ENCODE measurements at places on chromosomes 6 and 20.
A peak's percentile ranks its signal among the peaks of the same experiment; 100 is the strongest.

- DNase-seq: no peak
Measured at GRCh38 chr20:1983301-1983700, 10.6 kb downstream of the PDYN start.

DNA sequence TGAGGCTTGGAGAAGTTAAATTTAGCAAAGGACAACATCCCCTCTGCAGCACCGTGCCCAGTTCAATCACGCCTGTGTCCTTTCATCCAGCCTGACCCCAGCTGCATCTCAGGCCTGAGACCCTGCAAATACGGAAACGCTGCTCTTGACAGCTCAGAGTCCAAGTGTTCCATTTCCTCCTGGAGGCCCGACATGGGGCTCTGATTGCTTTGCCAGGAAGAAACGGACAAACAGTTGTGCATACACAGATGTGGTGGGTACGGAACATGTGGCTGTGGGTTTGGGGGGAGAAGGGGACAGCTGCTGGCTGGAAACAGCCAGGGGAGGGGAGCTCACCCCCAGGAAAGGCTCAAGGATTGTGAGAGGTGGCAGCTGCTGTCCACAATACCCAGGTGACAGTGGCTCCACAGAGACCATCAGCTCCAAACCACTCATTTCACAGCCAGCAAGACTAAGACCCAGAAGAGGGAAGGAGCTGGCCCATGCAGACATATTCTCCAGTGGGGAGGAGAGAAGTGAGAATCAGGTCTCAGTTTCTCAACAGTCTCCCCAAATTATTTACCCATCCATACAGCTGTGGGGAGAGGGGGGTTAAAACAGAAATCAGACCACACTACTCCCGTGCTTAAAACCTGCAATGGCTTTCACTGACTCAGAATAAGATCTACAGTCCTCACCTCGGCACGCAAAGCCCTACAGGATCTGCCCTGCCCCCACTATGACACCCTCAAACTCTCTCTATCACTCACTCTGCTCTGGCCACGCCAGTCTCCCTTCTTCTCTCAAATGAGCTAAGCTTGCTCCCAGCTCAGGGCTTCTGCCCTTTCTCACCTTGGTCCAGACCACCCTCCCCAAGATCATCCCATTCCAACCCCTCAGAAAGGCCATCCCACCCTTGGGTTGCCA, 89.1 kb downstream of the PREX1 start:
- no peak for DNase-seq

GRCh38 chr20:312067-312466, 13.3 kb upstream of the SOX12 start:
- DNase-seq: no peak

DNA sequence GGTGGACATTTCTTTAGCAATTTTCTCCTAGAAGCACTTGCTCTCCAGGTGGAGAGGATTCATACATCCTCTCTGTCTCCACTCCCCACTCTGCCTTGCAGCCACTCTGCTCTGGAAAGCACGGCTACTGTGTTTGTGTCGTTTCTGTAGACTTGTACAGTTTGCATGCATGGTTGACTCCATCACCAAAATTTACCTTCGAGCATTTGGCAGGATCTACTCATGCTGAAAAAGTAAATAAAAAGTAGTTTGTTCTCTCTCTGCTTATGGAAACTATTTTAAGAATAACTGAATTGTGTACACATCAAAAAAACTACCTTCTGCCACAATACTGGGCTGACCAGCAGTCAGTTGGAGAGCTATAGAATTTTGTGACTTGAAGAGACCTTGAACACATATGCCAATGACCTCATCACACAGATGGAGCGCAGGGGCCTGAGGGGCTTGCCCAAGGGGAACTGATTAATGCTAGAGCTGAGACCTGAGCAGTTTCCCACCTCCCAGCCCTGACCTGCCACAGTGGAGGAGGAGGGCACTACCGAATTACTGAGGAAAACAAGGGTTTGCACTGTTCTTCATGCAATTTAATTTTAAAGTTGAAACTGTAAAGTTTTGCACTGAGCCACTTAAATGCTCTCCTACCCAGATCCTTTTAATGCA, 33.7 kb upstream of the FOXQ1 start:
- DNase-seq: no peak

GRCh38 chr20:62892348-62893304, 31.0 kb upstream of the TCFL5 start:
- DNase-seq: no peak

- DNase-seq: no peak
Measured at GRCh38 chr6:2589171-2589661, 161.5 kb downstream of the MYLK4 start.

DNA sequence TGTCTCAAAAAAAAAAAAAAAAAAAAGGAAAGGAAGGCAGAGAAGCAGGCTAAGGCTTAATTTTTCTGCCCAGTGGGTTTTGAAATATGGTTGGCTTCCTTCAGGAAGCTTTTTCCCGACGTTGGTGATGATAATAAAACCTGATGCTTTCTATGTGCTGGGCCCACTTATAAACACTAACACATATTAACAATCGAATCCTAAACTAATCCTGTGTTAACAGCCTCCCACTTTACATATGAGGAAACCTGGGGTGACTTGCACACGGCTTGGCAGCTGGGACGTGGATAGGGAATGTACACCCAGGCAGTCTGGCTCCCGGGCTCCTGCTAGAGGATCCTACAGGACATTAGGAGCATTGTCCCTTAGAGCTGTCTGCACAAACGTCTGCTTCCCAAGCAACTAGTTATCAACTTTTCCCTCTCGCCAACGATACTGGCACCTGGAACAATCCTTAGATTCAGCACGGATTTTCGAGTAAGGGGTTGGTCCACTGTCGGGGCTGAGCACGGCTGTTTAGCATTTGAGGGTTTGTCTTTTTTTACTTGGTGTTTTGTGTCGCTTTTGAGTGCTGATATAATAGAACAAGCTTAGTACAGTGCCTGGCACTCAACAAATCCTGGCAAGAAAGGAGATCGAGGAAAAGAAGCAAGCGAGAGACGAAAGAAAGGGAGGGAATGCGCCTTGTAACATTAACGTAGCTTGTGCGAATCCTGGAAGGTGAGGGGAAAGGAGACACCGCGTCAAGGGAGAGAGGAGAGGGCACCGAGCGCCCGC, 622 bp upstream of the KIZ start:
- DNase-seq: peak; percentile 13

- no peak for DNase-seq
Measured at GRCh38 chr6:170045563-170045960, 245.3 kb downstream of the DLL1 start.

GRCh38 chr6:7332090-7332745, 19.2 kb upstream of the SSR1 start:
- DNase-seq: no peak

DNA sequence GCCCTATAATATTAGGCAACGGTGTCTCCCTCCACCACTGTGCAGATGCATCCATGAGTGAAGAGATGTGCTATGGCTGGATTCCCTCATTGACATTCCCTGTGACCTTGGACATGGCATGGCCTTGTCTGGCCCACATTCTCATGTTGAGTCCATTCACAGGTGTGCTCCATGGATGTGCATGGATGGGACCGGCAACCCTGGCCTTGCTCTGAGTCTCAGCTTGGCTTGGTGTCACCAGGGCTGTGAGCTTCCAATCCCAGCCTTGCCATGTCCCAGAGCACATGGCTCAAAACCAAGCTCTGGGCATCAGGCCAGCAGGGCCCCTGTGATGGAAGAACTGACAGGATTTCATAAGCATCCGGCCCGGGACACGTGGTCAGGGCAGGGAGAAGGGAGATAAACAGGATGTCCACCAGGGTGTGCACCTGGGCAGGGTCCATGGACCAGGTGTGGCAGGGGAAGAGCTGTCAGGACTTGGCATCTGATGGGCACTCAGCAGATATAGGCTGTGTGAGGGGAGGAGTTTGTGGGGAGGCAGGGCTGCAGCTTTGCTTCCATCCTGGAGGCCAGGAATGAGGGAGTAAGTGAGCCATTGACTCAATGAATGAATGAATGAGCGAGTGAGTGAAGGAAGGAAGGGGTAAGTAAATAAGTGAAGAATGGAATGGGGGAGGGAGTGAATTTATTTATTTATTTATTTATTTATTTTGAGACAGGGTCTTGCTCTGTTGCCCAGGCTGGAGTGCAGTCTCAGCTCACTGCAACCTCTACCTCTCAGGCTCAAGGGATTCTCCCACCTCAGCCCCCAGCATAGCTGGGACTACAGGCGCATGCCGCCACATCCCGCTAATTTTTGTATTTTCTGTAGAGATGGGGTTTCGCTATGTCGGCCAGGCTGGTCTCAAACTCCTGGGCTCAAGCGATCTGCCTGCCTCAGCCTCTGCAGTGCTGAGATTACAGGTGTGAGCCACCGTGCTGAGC, 15.7 kb downstream of the NRSN2 start:
- DNase-seq: peak; percentile 31

DNA sequence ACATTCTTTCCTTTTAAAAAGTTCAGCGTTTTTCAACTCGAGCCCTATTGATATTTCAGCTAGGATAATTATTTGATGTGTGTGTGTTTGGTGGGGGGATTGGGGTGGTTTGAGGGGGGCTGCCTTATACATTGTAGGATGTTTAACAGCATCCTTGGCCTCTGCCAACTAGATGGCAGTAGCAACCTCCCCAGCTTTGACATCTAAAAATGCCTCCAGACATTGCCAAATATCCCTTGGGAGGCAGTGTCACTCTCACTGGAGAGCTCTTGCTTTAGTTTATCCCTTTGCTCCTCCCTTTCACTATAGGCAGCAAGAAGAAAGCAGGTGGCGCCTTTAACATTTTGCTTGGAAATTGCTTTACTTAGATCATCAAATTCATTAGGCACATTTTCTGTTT, 14.6 kb upstream of the TP53TG5 start:
- DNase-seq: peak; percentile 6

DNA sequence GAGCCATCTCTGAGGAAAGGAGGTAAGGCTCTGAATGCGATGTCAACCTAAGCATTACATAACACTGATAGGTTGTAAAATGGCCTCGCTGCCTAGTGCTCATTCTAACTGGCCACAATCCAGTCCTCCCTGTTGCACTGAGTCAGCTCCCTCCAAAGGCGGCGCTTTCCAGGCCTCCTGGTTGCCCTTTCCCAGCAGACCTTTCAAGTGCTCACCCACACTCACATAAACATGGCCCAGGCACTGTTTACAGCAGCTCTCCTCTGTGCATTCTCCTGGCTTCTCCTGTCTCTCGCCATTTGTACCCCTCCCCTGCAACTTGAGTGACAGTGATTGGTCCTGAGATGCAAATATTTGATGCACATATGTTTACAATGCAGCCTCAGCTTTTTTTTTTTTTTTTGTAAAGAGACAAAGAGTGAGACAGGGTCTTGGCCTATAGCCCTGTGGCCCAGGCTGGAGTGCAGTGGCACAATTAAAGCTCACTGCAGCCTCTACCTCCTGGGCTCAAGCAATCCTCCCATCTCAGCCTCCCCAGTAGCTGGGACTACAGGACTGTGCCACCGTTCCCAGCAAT, 36.8 kb upstream of the PRND start:
- DNase-seq: no peak

DNA sequence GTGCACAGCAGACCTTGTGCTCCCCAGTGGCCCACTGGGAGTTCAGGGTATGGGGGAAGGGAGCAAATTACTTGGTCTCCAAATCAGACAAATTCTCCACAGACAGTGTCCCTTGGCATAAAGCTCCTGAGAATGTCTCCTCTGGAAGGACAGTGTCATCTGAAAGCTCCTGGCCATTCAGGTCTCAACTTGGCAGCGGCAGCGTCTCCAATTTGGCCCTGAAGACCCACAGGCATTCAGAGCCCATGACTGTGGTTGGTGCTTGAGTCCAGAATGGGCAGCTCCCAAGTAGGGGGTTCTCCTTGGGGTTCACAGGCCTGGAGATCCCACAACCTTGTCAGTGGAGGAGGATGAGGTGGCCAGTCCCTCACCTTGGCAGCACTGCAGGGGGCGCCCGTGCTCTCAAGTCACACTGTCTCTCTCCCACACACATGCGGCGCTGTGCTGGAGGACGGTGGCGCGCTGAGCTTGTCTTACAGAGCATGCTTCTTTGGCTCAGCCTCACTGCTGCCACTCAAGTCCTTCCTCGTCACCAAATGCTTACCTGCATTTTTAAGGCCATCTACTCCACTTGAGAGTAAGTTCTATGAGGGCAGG, 20.7 kb downstream of the DYNLRB1 start:
- no peak for DNase-seq

DNA sequence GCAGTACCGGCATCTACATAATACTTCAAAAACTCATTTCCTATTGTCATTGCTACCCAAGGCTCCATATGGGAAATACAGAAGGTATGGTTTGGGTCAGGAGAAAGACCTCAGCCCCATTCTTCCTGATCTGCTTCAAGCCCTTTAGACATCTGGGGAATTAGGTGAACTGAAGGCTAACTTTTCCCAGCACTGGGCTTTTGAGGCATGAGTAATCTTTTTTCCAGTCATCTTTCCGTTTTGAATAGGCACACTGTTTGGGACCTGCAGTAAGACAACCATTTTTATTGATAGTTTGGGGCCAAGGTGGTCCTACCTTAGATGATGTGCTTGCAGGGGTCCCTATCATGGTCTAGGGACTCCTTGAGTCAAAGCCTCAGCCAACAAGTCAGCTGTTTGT, 198.4 kb downstream of the HAO1 start:
- no peak for DNase-seq

GRCh38 chr6:69796073-69796641, 653 bp downstream of the LMBRD1 start:
- DNase-seq: peak; percentile 39

GRCh38 chr6:119077643-119078375, 655 bp downstream of the FAM184A start:
- DNase-seq: peak; percentile 9

GRCh38 chr6:45611491-45611890, 233.8 kb upstream of the SUPT3H start:
- no peak for DNase-seq

- peak; percentile 9 for DNase-seq
Measured at GRCh38 chr6:109595998-109596397, 95.0 kb downstream of the AK9 start.

- DNase-seq: no peak
Measured at GRCh38 chr6:1001655-1002349, 308.9 kb upstream of the EXOC2 start.

GRCh38 chr6:21769405-21769861, 175.9 kb downstream of the SOX4 start:
- DNase-seq: no peak

DNA sequence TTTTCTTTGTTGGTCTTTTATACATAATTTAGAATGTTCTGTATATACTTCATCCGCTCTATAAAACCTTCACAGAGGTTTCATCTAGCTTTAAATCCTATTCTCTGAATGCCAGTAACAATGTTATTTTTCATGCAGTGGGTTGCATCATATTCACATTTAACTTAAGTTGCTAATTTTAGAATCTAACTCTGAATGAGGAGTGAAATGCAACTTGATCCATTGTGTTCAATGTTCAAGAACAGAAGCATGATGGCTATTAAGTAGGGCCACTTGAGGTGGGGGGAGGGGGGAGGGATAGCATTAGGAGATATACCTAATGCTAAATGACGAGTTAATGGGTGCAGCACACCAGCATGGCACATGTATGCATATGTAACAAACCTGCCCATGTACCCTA, 224.5 kb downstream of the NKAIN2 start:
- peak; percentile 18 for DNase-seq

GRCh38 chr6:43045371-43045930, 8.2 kb downstream of the CUL7 start:
- no peak for DNase-seq

- DNase-seq: no peak
Measured at GRCh38 chr6:108693430-108694154, 132.9 kb downstream of the FOXO3 start.

All from NCI-H1436 (cell line).